ENCODE measurements at places on chromosomes 3 and 15.

- DNase-seq: no peak
Observed at GRCh38 chr15:85587707-85588411, 206.9 kb downstream of the KLHL25 start.

DNA sequence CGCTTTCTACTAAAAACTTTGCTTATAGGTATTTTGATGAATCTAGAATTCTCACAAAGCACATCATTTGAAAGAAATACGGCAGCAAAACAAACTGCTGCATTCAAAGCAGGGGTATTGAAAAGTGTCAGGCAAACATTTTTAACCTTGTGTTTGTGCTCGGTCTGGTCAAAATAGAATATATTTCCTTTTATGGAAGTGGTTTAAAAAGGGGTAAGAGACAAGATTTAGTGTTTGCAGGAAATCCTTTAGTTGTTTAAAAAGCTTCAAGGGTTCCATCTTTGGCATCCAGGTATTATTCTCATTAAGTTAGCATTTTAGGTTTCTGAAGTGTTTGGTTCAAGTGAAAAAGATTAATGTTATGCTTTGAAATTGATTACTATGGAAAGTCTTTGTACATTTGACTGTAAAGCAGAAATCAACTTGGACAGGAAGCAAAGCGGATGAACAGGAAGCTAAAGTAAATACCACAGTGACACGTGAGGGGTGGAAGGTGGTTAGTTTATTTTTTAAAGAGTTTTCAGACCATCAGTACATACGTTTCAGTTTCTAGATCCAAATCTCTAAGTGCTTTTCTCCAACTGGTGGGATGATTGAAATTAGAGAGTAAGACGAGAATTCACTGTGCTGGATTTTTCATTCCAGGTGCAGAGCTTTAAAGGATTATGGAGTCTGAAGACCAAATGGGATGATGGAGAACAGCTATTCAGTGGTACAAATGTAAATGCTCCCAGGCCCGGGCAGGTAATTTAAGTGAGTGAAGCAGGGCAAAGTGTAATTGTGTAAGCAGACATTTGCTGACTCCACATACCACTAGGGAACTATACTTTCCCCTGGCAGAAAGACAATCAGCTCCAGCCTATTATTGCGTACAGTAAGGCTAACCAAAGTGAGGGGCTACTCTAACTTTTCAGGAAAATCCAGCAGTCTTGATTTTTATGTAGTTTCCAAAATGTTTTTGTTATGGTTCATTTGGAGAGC lies 341.8 kb upstream of the TBL1XR1 start:
- no peak for DNase-seq

DNA sequence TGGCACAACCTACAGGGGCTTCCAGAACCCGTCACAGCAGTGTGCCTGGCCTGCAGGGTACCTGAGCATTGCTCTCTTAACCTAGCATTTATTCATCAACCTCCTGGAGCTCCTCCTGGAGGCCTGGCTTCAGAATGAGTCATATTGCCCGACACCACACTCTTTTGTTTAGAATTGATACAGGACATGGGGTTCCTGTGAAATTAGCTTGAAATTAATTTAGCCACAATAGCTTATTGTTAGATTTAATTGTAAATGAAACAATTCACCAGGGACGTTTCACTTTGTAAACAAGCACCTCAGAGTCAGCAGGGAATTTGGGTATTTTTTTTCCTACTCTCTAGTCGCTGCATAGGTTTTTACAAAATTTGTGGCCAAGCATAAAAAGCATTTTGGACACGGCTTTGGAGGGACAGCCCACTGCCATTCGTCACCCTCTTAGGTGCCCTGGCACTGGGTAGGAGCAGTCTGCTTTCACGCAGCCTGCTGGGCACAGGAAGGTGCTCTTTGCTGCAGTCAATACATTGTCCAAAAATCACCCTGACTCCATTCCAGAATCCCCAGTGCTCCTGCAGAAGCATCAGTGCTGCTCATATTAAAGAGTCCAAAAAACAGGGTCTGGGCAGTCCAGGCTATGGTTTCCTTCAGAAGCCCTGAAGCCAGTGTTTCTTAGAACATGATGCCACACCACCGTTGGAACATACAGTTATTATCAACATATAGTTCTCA lies 60.8 kb upstream of the MEF2A start:
- DNase-seq: no peak

GRCh38 chr15:60540002-60540651 lies 61.2 kb upstream of the ICE2 start:
- DNase-seq: no peak

DNA sequence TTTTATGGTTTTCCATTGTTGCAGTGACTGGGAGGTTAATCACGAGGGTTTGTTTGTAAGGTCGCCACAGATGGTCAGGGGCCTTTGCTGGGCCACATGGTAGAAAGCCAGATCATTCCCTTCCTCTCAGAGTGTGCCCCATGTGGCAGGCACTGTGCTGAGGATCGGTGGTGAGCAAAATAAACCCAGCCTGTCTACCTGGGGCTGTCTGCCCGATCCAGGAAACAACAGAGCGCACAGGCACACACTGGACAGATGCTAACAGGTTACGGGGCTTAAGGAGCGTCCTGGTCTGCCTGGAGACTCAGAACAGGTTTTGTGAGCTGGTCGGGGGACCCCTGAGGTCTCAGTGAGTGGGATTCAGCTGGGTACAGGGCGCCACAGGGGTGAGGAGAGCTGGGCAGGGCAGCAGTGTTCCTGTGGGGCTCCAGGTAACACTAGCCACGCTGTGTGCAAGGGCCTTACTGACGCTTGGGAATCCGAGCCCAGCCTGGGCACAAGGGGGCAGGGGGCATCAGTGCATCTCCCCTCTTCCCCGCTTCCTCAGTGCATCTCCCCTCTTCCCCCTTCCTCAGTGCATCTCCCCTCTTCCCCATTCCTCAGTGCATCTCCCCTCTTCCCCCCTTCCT lies 136.4 kb downstream of the DNAJB8 start:
- DNase-seq: no peak

DNA sequence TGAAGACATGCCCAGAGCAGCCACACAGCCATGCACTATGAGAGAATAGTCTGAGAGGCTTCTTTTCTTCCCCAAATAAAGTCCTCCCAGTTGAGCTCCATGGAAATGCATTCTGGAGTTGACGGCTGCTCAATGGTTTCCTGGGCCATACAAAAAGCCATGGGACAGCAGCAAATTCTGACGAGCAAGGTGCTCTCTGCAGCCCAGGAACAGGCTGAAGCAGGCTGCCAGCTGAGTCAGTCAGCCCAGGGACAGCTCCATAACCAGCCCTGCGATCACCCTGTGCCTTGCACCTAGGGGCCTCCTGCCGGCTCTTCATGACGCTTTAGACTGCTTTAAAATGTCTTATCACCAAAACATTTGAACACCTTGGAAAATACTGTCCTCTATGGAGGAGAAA lies 256.3 kb upstream of the CHRNA7 start:
- no peak for DNase-seq

GRCh38 chr3:134495980-134496379 lies 10.1 kb downstream of the CEP63 start:
- no peak for DNase-seq

GRCh38 chr15:85692873-85693272 lies 101.9 kb downstream of the KLHL25 start:
- no peak for DNase-seq

DNA sequence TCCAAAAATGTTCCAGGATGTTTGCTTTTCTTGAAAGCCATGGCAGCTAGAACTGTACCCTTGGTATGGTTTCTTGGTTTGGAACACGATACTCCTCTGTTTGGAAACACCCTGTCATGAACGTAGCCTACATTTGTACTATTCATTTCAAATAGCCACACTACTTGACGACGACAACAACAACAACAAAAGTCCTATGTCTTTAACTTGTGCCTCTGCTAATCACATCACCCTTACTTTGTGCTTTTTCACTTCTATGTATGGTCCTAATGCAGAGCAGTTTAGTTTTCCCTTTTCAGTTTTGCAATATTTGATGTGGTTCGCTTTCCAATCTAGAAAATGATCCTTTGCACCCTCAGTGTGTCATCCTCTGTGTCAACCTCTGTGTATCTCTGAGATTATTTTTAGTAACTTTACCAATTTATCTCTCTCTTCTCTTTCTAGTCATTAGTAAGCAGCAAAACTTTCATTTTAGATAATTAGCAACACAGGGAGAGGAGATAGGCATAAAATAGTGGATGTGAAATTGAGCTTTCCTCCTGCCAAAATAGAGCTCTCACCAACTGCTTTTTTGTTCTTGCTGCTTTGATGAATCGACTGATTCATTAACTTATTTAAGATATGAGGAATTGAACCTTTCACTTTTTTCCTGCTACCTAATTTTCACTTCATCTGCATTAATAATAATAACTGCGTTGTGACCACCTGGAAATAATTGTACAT lies 44.1 kb upstream of the TP63 start:
- no peak for DNase-seq

- no peak for DNase-seq
Observed at GRCh38 chr3:192187485-192188051, 539.8 kb downstream of the FGF12 start.

GRCh38 chr3:31790193-31791089 lies 190.6 kb downstream of the OSBPL10 start:
- no peak for DNase-seq

GRCh38 chr3:196569003-196569516 lies 600 bp downstream of the FBXO45 start:
- no peak for DNase-seq

DNA sequence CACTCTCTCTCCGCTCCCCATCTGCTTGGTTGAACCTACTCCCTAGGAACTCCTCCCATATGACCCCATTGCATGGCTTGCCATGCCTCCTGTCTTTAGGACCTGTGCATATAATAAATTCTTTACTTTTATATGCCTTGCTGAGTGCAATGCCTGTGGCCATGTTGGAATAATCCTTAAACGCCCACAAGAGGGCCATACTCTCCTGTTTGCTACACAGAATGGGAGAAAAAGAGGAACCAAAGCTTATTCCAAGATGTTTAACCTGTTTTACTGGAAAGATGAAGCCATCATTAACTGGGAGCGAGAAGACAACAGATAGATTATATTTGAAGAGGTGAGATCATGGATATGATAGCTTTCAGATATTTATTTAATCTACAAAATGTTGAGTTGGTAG lies 1097.8 kb downstream of the NAALADL2 start:
- DNase-seq: no peak

DNA sequence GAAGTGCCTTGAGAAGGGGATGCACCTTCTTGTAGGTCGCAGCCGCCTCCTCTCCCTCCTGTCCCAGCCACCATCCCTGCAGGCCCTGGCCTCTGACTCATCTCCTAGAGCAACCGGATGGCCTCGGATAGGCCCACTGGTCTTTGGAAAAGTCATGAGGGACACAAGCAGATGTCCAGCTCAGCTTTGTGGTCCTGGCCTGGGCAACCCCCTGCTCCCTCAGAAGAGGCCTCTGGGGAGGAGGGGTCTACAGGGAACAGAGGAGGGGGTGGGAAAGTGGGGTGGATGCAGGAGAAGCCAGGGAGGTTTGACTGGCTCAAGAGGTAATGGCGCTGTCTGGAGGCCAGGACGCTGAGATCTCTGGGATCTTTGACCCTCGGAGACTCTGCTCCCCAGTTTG lies 259.2 kb upstream of the TLE3 start:
- no peak for DNase-seq

GRCh38 chr3:172709774-172710663 lies 848 bp downstream of the NCEH1 start:
- DNase-seq: no peak

DNA sequence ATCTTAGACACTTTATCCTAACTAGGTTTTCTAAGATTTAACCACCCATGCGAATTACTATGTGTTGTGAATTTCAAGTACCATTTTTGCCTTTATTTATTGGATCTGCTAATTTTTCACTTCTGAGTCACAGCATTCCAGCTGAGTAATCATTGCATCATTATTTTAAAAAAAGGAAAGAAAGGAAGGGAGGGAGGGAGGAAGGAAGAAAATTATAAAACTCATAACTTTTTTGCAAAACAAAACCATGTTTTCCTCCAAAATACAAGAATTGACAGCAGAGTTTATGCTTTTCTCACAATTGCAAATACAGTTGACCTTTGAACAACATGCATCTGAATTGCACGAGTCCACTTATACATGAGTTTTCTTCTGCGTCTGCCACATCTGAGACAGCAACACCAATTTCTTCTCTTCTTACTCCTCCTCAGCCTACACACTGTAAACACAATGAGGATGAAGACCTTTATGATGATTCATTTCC lies 651.4 kb upstream of the NECTIN3 start:
- DNase-seq: no peak

DNA sequence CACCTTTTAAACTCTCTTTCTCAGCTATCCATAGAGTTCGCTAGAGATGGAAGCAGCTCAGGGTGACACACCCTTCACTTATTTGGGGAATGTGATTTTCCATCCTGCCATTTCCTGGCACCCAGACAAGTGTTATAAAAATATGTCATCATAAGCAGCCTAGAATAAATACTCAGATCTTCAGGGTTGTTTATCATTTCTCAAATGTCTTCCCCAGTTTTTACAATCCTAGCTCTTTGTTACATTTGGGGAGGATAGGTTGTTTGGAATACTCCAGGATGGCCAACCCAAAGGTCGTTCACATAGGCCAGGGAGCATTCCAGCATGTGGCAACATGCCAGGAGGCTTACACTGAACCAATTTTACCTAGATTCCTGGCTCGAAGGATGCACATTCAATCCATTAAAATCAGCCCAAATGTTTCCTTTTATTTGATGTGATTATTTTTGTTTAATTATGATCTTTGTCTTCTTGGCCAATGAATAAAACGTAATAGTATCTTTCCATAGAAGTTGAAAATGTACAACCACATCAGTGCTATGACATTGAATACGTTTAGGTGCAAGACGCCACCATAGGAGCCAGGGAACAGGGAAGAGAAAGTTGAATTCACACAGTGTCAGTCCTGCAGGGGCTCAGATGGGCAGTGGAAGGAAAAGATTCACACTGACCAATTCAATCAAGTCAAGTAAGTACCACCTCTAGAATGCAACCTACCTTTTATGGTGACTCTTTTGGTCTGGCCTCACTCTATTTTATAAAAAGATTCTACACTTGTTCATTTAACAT lies 537.7 kb upstream of the MDFIC2 start:
- no peak for DNase-seq

DNA sequence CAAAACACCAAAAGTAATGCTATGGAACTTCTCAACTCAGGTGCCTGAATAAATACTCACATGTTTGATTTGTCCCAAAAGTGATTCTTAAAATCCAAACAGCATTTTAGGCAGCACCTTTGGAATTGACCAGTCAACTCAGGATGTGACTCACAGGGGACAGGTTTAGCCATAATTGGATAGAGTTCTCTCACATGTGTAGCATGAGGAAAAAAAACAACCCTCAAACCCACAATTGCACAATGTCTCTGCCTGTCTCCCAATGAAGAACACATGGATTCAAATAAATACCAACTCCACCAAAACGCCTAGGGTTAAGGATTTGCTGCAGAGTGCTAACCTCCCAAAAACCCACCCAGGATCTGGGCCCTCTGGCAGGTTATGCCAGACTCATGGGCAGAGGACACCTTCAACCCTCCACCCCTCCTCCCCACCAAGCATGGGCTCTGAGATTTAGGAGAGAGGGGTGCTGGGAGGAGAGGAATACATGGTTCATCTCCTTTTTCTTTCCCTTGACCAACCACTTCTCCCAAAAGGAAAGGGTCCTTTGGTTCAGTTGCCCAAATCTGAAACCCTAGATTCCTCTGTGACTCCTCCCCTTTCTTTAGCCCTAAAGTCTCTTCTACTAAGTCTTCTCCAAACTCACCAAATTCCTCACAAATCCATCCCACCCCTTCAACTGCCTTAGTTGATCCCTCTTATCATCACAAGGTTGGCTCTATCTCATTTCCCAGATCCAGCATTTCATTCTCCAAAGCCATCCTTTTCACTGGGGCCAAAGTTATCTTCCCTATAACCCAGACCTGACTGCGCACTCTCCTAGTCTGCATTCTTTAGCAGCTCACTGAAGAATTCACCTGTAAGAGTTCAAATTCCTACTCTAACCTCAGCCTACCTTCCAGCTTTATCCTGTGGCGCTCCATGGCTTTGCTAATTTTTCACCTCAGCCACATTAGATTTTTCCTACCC lies 7.7 kb downstream of the RYK start:
- no peak for DNase-seq
